MG63 (cell line): ENCODE measurements at places on chromosomes 12 and 14. TPM values are rescaled to one million over a fixed set of nuclear protein-coding genes. Genes with fewer than 3 reads are reported as not detected.

GRCh38 chr14:89833120-89833532 is 121.4 kb downstream of the EFCAB11 start:
- no peak for DNase-seq

DNA sequence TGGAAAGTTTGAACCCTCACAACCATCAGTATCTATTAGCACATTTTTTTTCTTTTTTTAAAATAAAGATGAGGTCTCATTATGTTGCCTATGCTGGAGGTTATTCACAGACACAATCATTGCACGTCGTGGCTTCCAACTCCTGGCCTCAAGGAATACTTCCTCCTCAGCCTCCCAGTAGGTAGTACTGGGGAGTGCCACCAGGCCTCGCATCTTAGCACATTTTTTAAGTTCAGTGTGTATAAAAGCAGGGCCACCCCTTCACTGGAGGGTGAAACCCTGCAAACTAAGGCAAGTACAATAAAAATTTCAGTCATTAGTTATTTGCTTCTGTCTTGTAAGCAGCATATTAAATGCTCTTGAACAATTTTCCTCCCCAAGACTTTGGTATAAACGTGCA is 114.2 kb upstream of the SINHCAF start:
- no peak for DNase-seq

Gene FOXG1
- total RNA-seq: 0.03 and 0.67 TPM in 2 replicates

Gene SIRT4
- total RNA-seq: 0.33 TPM in 1 of 2 replicates, not detected in the other

Gene CLEC9A
- total RNA-seq: not detected in 2 replicates

Gene NPFF
- total RNA-seq: not detected in 2 replicates

DNA sequence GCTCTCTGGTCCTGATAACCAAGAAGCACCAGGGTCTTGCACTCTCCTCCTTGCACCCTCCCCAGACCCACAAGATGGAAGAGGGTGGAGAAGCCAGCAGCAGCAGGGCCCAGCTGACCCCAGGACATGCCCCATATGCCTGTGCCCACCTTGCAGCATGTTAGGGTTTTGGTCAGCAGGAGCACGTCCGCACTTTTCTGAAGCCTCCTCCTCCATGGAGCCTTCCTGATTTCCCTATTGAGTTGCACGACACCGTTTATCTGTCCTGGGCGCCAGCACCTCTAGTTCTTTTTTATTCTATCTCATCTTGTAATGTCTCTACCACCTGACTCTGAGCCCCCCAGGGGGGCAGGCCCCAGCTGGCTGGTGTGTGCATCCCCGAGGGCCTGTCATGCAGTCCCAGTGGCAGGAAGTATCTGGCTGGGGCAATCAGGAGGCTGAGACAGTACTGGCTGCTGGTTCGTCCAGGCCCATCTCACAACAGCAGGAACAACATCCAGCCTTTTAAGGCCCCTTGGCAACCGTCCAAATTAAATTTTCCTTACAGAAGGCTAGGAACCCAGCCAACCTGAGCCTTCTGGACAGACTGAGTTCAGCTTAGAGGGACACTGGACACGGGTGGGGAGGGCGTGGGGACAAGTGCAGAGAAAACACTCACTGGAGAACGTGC is 39.6 kb downstream of the CCDC85C start:
- no peak for DNase-seq

Gene LIN7A
- total RNA-seq: 10.9 and 20.1 TPM in 2 replicates

- DNase-seq: no peak
Observed at GRCh38 chr12:59548930-59549329, 46.9 kb upstream of the SLC16A7 start.

DNA sequence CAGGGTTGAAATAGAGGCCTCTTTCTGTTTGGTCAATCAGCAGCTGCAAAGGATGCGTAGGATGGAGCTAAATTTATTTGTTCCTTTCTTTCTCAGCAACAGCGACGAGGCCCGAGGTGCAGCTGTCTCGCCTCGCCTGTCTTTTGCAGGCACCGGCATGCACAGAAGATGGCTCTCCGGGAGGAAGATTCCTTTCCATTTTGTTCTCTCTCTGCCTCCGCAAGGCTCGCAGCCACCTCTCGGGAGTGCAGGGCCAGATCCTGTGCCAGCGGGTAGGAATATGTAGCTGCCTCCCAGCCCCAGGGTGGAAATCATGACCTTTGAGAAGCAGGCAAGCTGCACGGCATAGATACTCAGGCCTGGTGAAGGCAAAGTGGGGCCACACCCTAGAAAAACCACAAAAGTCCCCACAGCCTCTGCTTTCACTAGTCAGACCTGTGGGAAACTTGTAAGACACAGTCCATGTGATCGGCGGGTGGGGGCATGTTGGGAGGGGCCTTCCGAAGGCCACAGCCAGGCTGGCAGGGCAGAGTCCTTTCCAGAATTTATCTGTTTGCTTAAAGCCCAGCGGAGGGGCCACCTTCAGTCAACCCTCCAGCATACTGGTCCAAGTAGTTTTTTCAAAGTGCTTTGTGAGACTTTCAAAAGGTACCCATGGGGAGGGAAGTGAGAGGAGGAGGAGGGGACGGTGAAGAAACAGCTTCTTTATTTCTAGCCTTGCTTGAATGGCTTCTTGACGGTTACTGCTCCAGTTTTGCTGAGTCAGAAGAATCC is at the start of gene MAP1LC3B2:
TSS of gene MAP1LC3B2 (plus strand) at position 220 of the 774 bp plus-strand sequence. CDS start 16,562 bp downstream, outside the sequence.
- peak; percentile 27 for DNase-seq

Gene RAP1B
- total RNA-seq: 94.7 and 294 TPM in 2 replicates

GRCh38 chr12:25382311-25383106 is 131.8 kb upstream of the KRAS start:
- DNase-seq: no peak

DNA sequence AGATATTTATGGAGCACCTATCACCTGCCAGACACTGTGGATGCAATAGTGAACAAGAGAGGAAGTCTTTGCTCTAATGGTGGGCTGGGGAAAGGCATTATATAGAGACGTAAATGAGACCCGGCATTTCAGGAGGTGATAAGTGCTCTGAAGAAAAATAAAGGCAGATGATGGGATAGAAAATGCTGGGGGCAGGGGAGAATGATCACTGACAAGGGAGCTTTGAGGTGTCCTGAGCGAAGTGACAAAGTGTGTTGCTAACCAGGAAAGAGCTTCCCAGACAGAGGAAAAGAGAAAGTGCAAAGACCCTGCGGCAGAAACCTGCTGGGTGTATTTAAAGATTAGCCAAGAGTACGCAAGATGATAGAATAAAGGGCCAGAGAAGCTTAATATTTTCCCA is 1096.1 kb downstream of the BCL11B start:
- DNase-seq: no peak

DNA sequence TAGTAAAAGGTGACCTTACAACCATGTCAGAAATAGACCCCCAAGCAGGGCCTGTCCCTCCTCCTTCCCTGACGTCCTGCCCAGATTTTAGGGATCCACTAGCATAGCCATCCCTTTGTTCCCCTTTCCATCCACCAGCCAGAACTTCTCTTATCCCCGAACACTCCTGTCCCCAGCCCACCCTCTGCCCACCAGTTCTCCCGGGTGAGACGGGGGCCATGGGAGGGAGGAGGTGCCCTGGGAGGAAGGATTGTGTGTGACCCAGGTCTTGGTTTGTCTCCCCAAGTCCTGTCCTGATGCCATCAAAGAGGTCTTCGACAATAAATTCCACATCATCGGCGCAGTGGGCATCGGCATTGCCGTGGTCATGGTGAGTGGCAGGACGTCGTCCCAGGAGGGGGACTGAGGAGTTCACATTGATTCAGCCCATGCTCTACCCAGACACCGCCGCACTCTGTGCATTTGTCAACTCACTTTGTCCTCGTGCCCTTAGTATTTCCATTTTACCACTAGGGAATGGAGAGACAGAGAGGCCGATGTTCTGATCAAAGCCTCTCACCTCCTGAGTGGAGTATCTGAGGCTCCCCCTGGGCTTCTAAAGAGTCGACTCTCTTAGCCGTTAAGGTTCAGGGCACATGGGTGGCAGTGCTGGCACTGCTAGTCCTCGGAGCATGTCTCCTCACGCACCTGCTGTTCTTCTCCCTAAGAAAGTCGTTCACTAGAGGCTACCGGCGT is 35.9 kb downstream of the CD9 start:
- no peak for DNase-seq

Gene FAR2
- total RNA-seq: 19.5 and 30.8 TPM in 2 replicates

DNA sequence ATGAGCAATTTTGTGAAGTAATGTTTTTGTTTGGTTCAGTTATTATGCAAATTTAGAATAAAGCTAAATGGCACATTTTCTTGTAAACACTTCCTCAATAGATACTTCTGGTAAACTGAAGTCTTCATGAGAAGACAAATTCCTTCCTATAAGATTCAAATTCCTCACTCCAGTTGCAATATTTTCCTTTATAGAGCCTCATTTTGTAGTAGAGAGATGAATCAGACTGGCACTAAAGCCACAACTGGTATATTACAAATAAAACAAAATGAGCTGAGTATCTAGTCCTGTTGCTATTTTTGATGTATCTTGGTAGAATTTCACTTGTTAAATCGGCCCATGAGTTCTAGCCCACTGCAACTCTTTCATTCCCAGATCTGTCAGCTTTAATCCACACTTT is 5.5 kb downstream of the LGR5 start:
- DNase-seq: no peak

DNA sequence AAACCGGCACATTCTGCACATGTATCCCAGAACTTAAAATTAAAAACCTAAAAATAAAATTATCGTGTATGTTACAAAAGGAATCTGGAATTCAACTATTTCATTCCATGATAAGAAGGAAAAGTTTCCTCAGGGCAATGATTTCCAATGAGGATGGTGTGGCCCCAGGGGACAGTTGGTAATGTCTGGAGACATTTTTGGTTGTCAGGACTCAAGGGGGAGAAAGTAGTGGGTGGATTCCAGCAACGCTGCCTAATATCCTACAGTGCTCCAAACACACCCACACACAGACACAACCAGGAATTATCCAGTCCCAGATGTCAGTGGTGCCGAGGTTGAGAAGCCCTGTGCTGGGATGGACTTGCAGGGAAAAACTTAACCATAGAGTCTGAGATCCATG is 228.3 kb downstream of the TMEM132D start:
- no peak for DNase-seq

Gene TRAF3
- 10.8 and 12.0 TPM in 2 replicates for total RNA-seq

Gene DMAC2L
- total RNA-seq: 4.6 and 6.4 TPM in 2 replicates

- peak; percentile 9 for DNase-seq
Observed at GRCh38 chr14:94748667-94749347, 21.1 kb downstream of the GSC start.

DNA sequence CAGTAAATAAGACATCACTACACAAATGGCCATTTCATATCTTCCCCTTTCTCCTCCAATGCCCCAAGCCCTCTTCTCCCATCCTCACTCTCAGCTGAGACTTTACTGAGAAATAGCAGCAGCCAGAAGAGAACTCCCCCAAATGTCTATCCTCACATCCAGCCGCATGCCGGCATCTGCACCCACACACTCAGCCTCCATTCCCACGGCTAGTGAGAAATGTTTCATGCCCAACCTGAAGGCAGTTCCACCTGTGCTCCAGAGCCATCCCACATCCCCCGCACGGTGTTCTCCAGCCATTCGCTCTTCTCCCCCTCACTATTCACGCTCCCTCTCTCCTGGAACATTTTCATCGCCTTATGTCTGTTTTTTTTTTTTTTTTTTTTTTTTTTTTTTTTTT is 208.7 kb upstream of the DIO3 start:
- DNase-seq: no peak

GRCh38 chr14:43308421-43309110 is 1198.5 kb downstream of the FSCB start:
- no peak for DNase-seq

Gene TMCC3
- total RNA-seq: not detected in 2 replicates

Gene LYZ
- not detected in 2 replicates for total RNA-seq

DNA sequence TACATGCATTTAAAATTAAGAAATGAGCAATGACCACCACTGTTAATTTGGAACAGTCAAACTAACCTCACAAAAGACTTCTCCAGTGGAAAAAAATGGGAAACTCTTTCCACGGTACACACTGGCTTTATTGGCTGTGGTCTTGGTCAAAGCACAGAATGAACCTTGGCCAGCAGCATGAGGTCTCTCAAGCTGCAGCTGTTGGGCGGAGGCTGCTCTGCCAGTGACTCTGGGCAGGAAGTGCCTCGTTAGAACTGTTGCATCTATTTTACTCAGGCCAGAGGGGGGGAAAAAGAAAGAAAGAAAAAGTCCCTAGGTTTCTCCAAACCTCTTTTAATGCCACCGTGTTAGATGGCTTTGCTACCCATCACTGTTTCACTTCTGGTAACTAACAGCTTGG is 279.8 kb upstream of the DIO2 start:
- peak; percentile 33 for DNase-seq

Gene OR6C2
- total RNA-seq: not detected in 2 replicates
